Esophagus squamous epithelium (tissue), 5 donors: ENCODE measurements at places on chromosomes 16 and 17. TPM values are rescaled to one million over a fixed set of nuclear protein-coding genes. Genes with fewer than 3 reads are reported as not detected.

DNA sequence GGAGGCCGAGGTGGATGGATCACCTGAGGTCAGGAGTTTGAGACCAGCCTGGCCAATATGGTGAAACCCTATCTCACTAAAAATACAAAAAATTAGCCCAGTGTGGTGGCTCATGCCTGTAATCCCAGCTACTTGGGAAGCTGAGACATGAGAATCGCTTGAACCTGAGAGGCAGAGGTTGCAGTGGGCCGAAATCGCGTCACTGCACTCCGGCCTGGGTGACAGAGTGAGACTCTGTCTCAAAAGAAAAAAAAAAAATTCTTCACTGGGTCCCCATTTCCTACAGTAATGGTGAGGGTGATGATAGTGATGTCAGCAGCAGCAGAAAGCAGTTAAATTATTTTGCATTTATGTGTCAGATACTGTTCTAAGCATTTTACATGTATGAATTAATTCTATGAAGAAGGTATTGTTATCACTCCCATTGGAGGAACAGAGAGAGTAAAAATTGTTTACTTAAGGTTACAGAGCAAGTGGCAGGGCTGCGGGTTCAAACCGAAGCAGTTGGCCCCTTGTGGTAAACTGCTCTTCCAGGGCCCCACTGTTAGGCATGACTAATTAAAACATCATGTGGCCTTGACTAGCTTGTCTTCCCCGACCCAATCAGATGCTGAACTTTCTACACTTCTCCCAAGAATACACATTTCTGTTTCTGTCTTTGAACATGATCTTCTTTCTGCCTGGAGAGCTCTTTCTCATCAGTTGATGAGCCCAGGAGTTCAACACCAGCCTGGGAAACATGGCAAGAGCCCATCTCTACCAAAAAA is 45.8 kb downstream of the STAT3 start:
- H3K4me1 ChIP-seq: peaks cover 32% of the 10 kb centered on the region
- no peak for DNase-seq
- H3K36me3 ChIP-seq: peaks cover 14% of the 10 kb centered on the region
- no peak overlapping the region for H3K27ac ChIP-seq

DNA sequence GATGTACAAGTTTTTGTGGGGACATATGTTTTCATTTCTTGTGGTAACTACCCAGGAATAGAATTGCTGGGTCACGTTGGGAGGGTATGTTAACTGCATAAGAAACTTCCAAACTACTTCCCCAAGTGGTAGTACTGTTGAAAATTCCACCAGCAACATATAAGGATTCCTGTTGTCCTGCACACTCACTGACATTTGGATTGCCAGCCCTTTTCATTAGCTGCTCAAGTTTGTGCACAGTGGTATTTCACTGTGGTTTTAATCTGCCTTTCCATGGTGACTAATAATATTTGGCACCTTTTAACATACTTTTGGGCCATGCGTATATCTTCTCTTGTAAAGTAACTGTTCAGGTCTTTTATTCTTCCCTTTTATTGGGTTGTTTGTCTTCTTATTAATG is 103.3 kb downstream of the GNAO1 start:
- DNase-seq: no peak
- H3K27ac ChIP-seq: no peak overlapping the region
- no peaks in the 10 kb centered on the region for H3K27me3 ChIP-seq
- no peaks in the 10 kb centered on the region for H3K36me3 ChIP-seq
- H3K4me1 ChIP-seq: peaks cover 45% of the 10 kb centered on the region
- no peak overlapping the region for H3K4me3 ChIP-seq

- no peaks in the 10 kb centered on the region for H3K27me3 ChIP-seq
- peak overlapping the region; percentile 100 for H3K4me3 ChIP-seq
- peak overlapping the region; percentile 100 for H3K27ac ChIP-seq
- H3K4me1 ChIP-seq: peaks cover 80% of the 10 kb centered on the region
- no peak for DNase-seq
These were observed 1.8 kb downstream of the CDC42EP4 start for GRCh38 chr17:73309727-73310596.

- H3K4me3 ChIP-seq: peak overlapping the region; percentile 90
- H3K4me1 ChIP-seq: peaks cover 35% of the 10 kb centered on the region
- no peaks in the 10 kb centered on the region for H3K27me3 ChIP-seq
- peaks cover 30% of the 10 kb centered on the region for H3K36me3 ChIP-seq
- no peak for DNase-seq
- peak overlapping the region; percentile 99 for H3K27ac ChIP-seq
These were observed 1.2 kb downstream of the GRN start for GRCh38 chr17:44346064-44346844.

DNA sequence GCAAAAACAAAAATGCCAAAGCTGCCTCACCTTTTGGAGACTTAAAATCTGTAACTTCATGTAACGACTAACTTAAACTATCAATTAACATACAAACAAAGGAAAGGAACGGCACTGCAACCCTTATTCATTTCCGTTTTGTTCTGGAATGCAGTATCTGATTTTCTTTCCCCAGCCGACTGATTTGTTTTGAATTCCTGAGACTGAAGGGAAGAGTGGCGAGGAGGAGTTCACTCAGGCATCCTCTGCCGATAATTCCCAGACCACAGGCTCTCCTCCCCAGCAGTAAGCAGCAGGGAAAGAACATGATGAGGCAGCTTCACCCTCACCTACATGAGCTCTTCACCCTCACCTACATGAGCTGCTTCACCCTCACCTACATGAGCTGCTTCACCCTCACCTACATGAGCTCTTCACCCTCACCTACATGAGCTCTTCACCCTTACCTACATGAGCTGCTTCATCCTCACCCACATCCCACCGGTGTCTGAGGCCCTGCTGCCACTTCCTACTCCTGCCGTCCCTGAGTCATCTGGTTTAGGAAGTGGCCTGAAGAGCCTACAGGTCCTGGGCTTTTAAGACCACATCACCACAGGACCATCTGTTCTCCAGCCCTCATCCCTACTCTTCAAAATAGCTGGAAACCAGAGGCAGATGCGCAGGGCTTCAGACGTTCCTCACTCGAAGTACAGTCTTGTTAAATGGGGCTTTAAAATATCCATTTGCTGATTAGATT is 168.0 kb upstream of the RPH3AL start:
- peaks cover 8% of the 10 kb centered on the region for H3K36me3 ChIP-seq
- no peak overlapping the region for H3K4me3 ChIP-seq
- no peak for DNase-seq

DNA sequence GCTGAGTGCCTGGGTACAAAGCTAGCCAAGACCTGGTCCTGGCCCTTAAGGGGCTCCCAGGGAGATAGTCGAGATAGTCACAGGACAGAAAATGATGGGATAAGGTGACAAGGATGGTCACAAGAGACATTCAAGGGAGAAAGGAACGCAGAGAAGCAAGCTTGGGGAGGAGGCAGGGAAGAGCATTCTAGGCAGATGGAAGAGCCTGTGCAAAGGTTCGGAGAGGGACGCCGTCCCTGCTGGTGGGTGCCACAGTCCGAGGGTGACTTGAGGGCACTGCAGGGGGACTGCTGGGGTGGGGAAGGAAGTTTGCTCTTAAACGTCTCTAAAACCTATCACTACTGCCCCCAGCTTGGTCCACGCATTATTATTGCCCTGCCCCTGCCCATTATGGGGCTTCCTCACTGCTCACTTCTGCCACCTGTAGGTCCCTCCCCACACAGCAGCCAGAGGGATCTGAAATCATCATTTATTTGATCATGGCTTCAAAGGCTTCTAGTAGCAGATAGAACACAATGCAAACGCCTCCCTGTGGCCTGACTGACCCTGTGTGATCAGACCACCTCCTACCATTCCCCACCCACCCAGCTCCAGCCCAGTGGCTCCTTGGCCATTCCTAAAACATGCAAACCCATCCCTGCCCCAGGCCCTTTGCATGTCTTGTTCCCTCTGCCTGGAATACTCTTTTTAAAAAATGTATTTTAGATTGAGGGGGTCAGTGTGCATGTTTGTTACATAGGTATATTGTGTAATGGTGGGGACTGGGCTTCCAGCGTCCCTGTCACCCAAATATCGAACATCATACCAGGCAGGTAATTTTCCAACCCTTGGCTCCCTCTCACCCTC is 60.3 kb downstream of the RMI2 start:
- DNase-seq: no peak
- H3K4me3 ChIP-seq: no peak overlapping the region
- no peak overlapping the region for H3K27ac ChIP-seq
- no peaks in the 10 kb centered on the region for H3K36me3 ChIP-seq

GRCh38 chr17:76261421-76262215 is 3.5 kb upstream of the UBALD2 start:
- H3K4me1 ChIP-seq: peaks cover 22% of the 10 kb centered on the region
- no peak for DNase-seq
- no peaks in the 10 kb centered on the region for H3K27me3 ChIP-seq
- no peaks in the 10 kb centered on the region for H3K36me3 ChIP-seq
- H3K4me3 ChIP-seq: no peak overlapping the region

The EVPLL gene
- total RNA-seq: 11.1 TPM

- no peaks in the 10 kb centered on the region for H3K4me1 ChIP-seq
- DNase-seq: no peak
- H3K36me3 ChIP-seq: no peaks in the 10 kb centered on the region
- no peak overlapping the region for H3K4me3 ChIP-seq
- peak overlapping the region; percentile 31 for H3K27ac ChIP-seq
These were observed 19.1 kb downstream of the GSPT1 start for GRCh38 chr16:11896486-11897176.

The USP43 gene
- total RNA-seq: 7.4 TPM

The GGT6 gene
- total RNA-seq: 87.0 TPM

DNA sequence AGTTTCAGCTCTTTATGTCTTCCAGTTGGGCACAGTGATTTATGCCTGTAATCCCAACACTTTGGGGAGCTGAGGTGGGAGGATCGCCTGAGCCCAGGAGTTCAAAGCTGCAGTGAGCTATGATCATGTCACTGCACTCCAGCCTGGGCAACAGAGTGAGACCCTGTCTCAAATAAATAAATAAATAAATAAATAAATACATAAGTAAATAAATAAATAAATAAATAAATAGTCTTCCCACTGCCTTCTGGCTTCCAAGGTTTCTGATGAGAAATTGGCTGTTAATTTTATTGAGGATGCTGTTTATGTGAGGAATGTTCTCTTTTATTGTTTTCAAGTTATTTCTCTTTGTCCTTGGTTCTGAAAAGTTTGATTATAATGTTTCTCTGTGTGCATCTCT is 1507.6 kb upstream of the GOT2 start:
- no peaks in the 10 kb centered on the region for H3K4me1 ChIP-seq
- H3K27me3 ChIP-seq: no peaks in the 10 kb centered on the region
- H3K4me3 ChIP-seq: no peak overlapping the region

The NPW gene
- not detected for total RNA-seq

GRCh38 chr17:16513873-16514272 is 21.9 kb upstream of the LRRC75A start:
- H3K4me1 ChIP-seq: no peaks in the 10 kb centered on the region
- no peak for DNase-seq
- no peak overlapping the region for H3K27ac ChIP-seq

The CLDN9 gene
- total RNA-seq: not detected

GRCh38 chr17:82765371-82765770 is 13.5 kb downstream of the TBCD start:
- peaks cover 10% of the 10 kb centered on the region for H3K36me3 ChIP-seq
- DNase-seq: no peak
- no peaks in the 10 kb centered on the region for H3K27me3 ChIP-seq
- no peak overlapping the region for H3K27ac ChIP-seq

- H3K27ac ChIP-seq: no peak overlapping the region
- no peak overlapping the region for H3K4me3 ChIP-seq
- H3K27me3 ChIP-seq: no peaks in the 10 kb centered on the region
- no peak for DNase-seq
- H3K36me3 ChIP-seq: no peaks in the 10 kb centered on the region
- H3K4me1 ChIP-seq: peaks cover 19% of the 10 kb centered on the region
These were observed 273.4 kb downstream of the CEP112 start for GRCh38 chr17:65918500-65918899.

- H3K36me3 ChIP-seq: peaks cover 61% of the 10 kb centered on the region
- H3K4me1 ChIP-seq: no peaks in the 10 kb centered on the region
- no peaks in the 10 kb centered on the region for H3K27me3 ChIP-seq
These were observed 49.1 kb downstream of the STAT5A start for GRCh38 chr17:42337442-42337841.

- H3K27me3 ChIP-seq: no peaks in the 10 kb centered on the region
- DNase-seq: no peak
- peak overlapping the region; percentile 98 for H3K27ac ChIP-seq
These were observed 474 bp downstream of the CLN3 start for GRCh38 chr16:28491230-28491969.

The ALOX12 gene
- 43.5 TPM for total RNA-seq

DNA sequence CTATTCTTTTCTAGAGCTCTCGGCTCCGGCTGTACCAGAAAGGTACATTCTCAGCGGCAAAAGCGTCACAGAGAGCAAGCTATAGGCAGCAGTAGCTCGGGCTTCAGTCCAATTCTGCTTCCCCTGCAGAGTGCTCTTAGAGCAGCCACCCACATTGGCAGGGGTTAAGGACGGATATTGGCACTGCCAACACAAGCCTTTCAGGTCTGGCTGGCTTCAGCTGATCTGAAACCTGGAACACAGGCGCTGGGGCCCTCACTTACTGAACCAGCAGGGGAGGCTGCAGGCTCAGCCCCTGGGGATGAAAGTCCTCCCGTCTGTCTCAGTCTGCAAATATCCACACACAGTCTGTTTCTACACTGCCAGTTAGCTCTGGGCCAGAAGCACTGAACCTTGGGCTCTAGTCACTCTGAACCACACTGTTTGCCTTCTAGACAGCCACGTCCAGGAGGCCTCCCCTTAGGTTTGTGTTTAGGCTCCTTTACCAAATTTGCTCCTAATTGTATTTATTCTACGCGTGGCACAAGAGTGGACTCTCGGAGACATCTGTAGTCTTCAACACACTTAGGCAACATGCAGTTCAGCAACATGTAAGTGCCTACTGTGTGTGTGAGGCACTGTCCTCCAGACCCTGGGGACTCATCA is 40.1 kb downstream of the HIC1 start:
- peaks cover 11% of the 10 kb centered on the region for H3K4me1 ChIP-seq
- no peak for DNase-seq
- H3K4me3 ChIP-seq: no peak overlapping the region
- H3K27me3 ChIP-seq: no peaks in the 10 kb centered on the region

DNA sequence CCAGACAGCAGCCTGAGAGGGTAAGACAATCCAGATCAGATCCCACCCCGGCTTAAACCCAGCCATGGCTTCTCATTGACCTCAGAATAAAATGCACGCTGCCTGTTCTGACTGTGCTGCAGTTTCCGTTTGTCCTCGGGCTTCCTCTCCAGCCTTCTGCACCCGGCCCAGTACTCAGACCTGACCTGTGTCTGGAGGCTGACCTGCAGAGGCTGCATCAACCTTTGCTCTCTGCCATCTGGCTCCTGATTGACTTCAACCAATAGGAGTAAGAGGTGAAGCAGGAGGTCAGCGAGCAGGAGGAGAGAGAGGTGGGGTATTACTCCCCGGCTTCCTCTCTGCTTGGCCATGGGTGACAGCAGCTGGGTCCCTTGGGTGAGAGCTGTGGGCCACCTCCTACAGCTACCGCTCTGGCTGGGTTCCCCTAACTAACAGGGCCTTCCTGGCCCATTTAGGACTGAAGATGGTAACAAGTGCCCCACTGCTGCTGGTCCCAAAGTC is 46.7 kb downstream of the C16orf82 start:
- no peak for DNase-seq
- H3K4me3 ChIP-seq: no peak overlapping the region
- no peak overlapping the region for H3K27ac ChIP-seq
- no peaks in the 10 kb centered on the region for H3K36me3 ChIP-seq
- H3K4me1 ChIP-seq: no peaks in the 10 kb centered on the region
- no peaks in the 10 kb centered on the region for H3K27me3 ChIP-seq
